Effector CD4-positive, alpha-beta T cell (primary cell): ENCODE measurements at places on chromosomes 3 and 15.

DNA sequence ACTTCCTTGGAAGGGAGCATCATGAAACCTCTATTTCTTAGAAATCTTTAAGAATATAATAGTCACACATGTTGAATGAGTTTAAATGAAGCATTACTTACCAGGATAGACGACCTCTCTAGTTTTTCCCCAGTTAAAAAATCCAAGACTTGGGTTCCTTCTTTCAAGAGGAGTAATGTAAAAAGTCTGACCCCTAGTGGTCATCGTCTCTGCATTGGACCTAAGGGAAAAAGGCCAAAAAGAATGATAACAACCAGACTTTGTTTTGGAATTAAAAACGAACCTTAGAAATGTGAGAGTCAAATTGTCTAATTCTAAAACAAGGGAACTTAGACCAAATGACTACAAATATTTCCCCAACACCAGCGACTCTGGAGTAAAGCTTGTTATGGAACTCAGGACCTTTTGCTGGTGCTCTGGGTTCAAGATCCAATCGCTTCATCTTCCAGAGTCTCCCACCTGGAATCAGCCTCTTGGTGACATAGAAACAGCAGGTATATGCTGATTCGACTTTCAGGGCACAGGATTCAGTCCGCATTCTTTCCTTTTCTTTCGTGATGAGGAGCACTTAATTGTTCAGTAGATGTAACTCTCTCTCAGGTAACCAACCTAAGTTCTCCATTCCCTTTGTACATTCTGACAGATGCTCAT, 214.8 kb upstream of the TPRG1 start:
- no peak for DNase-seq

DNA sequence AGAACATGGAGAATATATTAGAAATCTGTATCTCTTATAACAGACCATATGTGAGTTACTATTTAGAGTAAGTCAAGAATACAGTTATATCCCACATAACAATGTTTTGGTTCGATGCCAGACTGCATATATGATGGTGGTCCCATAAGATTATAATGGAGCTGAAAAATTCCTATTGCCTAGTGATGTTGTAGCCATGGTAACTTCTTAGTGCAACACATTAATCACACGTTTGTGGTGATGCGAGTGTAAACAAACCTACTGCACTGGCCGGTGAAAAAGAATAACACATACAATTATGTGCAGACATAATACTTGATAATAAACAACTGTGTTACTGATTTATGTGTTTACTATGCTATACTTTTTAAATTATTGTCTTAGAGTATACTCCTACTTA, 69.8 kb upstream of the MNS1 start:
- no peak for DNase-seq

GRCh38 chr3:11791339-11792200, 55.1 kb downstream of the TAMM41 start:
- no peak for DNase-seq

DNA sequence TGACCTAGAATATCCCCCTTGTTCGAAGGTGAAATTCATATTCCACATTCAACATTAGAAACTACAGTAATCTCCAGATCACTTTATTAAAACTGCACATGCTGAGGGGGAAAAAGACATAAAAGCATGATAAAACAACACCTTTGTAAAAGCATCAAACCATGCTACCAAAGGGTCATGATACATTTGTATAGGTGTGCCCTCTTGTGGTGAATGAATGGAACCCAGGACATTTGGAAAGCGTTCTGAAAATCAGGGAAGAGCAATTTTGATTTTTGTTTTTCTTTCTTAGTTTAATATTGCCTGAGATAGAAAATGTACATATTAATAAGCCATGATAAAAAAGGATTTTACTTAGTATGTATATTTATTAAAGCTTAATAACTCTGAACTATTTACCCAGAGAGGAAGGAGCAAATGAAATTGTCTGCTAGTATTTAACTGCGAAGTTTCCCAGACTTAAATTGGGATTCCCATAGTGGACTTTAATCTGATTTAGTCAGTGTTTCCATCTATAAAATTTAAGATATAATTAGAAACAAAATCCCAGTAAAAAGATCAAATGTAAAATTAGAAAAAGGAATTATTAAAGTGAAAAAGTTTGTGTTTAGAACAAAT, 105.8 kb upstream of the ARL6 start:
- DNase-seq, result no peak

- peak; percentile 86 for DNase-seq
Measured at GRCh38 chr15:101277038-101277822, at the start of gene SELENOS. SELENOS (minus strand) TSS chr15:101277485; CDS start chr15:101277417, 68 bp downstream.

GRCh38 chr3:113277941-113278598, 66.7 kb downstream of the BOC start:
- no peak for DNase-seq

- DNase-seq, result no peak
Measured at GRCh38 chr3:62209101-62209500, 164.2 kb downstream of the FEZF2 start.

GRCh38 chr3:119592861-119593260, 4.8 kb upstream of the PLA1A start:
- no peak for DNase-seq

- no peak for DNase-seq
Measured at GRCh38 chr15:33021806-33022389, 172.6 kb downstream of the FMN1 start.

DNA sequence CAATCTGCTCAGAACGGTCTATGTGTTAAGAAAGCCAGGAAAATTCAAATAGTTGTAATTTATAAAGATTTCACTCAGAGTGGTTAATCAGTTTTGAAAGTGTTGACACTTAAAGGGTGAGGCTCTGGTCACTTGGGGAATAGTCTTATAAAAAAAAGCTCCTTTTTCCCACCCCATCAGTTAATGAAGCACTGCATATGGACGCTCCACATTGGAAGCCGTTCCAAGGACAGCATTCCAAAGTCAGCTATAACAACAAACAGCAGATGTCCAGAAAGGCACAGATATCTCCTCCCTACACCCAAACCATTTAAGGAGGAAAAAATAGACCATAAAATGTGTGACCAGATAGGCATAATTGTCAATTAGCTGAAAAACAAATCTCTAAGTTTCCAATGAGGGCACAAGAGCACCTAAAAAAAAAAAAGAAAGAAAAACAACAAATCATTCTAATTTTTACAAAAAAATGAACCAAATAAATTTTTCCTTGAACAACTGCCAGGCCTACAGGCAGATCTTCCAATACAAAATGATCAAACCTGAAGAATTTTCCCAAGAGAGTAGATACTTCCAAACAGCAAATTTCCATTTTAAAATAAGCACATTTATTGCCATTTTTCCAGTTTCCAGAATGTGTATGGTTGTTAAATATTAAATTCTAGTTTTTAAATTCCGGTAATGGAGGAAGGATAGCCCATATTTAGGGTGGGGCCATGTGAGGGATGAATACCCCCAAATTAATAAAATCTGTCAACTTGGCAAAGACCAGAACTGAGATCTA, 198.3 kb downstream of the ERC2 start:
- DNase-seq, result no peak

DNA sequence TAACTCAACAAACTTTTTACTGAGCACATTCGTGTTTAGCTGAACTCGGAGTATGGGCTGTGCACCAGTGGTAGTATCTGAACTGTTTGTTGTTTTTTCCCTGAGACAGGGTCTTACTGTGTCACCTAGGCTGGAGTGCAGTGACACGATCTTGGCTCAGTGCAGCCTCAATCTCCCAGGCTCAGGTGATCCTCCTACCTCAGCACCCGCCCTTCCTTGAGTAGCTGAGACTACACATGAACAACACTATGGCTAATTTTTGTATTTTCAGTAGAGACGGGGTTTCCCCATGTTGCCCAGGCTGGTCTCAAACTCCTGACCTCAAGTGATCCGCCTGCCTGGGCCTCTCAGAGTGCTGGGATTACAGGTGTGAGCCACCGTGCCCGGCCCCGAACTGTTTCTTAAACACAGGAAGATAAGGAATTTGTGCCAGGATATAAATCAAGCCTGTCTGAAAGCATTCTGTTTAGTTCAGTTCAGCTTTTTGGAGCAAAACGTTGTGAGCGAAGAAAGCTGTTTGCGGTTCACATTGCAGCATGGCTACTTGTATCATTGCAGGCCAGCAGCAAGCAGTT, 40.4 kb upstream of the SKOR1 start:
- no peak for DNase-seq

- DNase-seq, result no peak
Measured at GRCh38 chr3:43017004-43017403, 37.9 kb downstream of the GASK1A start.

DNA sequence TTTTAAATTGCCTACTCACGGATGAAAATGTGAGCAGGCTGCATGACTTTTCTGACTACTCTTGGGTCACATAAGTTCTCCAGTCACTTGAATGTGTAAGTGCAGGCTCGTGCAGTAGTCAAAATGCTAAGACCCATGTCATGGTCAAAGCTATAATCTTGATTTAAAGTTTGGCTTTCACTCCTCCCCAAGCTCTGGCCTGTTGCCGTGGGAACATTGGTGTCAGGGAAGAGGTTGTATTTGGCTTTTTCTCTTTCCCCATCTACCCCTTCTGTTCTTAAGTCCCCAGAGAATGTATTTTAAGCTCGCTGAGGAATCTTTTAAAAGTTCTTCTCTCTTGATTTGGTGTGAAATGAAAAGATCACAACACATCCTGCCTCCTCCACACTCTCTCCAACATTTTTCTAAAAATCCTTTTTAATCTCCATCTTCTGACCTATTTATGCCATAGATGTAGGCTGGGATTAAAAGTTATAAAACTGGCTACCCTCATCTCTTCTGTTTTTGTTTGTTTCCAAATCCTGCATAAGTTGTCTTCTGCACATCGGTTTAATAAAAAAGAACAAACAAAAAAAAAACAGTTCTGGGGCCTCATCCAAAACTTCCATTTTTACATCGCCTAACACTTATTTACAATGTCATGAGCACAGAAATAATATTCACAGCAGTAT, 61.4 kb upstream of the ADAMTSL3 start:
- no peak for DNase-seq

DNA sequence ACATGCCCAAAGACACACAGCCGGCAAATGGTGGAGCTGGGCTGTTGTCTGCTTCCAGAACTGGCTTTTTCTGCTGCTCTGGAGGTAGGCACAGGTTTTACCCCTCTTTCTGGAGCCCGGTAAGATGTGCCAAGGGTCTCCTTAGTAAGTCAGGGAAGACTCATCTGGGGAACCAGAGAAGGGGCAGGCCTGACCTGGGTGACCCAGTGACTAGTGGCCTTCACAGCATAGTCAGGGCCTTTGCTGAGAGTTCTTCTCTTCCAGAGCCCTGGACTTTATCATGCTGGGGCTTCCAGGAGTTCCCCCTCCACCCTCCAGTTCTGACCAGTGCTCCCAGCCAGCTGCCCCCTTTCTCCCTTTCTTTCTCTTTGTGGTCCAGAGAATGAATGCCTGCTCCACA, 3.2 kb downstream of the CD276 start:
- no peak for DNase-seq

DNA sequence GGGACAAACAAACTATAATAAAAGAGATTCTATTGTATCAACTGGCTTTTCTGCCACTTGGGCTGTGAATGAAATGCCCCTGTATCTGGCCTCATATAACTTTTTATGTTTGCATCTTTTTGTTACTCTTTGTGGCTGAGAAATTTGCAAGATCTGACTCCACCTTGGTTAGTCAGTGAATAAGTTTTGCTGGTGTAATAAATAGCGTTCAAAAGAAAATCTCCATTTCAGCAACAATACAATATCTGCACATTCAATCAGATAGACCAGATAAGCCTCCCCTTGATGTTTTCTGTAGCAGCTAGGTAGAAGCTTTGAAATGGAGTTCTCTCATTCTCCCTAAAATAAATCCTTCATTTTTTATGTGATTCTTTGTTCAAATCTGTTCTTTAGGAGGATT, 12.0 kb downstream of the TRAT1 start:
- DNase-seq, result no peak

- DNase-seq, result no peak
Measured at GRCh38 chr3:57696801-57697321, 4.0 kb upstream of the DENND6A start.

- no peak for DNase-seq
Measured at GRCh38 chr15:25543196-25543595, 104.4 kb upstream of the UBE3A start.

DNA sequence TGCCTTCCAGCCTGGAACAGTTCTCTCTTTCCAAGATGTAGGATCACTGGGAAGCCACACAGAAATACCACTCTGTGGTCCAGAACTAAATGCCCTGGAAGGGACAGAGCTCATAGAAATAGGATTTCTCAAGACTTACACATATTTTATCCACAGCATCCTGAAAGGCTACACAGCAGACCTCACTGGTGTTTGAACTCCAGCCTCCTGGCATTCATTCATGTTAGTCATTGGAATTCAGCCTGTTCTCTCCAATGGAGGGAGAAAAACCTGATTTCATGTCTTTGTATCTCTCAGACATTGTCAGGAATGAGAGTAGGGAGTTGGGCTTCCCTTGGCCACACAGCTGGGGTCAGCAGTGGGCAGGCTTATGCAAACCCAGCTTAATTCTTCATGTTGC, 121.1 kb upstream of the PPP2R3A start:
- no peak for DNase-seq

GRCh38 chr3:14991818-14992612, 44.6 kb downstream of the NR2C2 start:
- DNase-seq, result no peak

DNA sequence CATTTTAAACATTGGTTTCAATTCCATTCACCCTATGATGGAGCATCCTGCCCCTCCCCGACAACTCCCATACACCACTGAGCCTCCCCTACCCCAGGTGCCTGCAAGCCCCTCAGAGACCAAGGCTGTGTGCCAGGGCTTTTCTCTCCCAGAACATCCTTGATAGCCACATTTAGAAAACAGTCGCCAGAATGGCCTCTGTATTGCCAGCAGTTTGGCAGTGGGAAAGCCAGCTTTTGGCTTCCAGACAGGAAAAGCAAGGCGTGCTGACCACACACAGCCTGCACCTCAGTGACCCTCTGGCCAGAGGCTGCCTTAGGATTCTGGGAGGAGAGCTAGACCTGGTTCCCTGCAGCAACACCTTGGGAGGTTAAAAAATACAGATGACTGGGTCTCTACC, 18.2 kb upstream of the HRH1 start:
- DNase-seq, result no peak

DNA sequence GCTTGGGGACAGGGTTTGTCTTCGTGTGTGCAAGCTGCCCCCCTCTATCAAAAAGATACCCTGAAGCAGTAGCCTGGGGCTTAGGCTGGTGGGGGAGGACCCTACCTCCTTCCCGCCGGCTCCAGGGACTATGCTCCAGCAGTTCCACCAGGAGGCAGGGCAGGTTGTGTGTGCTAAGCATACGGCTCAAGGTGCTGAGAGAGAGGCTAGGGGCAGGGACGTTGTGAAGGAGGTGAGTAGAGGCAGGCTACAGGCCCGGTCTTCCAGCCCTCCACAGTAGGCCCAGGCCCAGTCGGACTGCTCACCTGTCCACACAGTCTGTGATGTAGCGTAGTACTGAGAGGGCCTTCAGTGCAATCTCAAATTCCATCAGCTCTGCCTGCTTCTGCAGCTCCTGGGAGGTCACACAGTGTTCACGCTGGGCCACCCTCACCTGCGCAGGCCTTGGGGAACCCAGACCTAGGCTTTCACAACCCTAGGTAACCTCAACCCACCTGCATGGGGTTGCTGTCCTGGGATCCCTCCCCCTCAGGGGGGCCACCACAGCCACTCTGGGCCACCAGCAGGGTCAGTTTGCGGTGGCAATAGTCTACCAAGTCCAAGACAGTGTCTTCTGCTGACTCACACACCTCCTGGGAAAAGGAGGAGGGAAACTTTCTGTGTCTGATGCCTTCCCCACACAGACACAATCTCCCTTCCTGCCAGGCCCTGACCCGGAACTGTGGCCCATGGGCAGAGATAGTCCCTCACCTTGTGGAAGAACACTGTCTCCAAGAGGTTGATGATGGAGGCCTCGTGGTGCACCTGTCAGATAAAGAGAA, 2.4 kb upstream of the RASSF1 start:
- no peak for DNase-seq

GRCh38 chr15:60838206-60838605, 359.3 kb upstream of the ICE2 start:
- no peak for DNase-seq
